ENCODE measurements at places on chromosomes 4 and X.

DNA sequence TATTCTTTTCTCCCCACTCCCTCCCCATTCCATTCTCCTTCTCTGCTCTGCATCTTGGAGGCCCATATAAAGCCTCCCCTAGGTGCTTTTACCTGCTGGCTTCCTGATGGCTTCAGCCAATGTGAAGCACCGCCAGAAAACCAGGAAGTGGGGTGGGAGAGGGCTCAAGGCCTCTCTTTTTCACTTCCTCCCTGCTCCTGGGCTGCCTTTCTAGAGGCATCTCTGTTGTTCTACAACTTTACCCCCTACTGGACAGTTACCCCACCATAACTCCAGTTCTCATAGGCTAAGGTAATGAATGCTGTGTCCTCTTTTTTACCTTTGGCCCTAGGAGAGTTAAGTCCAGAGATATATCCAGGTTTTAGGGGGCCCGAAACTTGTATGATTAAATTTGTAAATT lies 62.4 kb upstream of the PPARGC1A start:
- no peak for DNase-seq

- DNase-seq = no peak
These were observed 49.8 kb downstream of the WDR19 start for GRCh38 chr4:39232100-39232499.

DNA sequence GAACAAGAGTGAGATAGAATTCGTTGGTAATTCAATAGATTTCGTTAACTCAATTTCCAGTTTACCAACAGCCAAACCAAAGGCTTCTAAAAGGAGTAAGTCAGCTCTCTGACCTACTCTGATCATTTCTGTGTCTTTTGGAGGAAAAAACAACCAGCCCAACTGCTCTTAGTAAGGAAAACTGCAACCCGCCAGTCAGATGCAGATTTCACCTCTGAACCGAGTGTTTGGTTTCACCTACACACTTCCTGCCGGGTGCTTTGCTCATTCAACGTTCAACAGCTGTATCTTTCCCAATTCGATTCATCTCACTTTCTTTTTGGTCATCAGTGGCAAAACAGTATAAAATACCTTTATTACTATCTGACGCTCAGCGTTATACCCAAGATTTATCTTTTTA lies 24.5 kb downstream of the TMSB4X start:
- DNase-seq = peak; percentile 42

GRCh38 chrX:153102418-153102817 lies 30.2 kb downstream of the PNMA6A start:
- DNase-seq = no peak

DNA sequence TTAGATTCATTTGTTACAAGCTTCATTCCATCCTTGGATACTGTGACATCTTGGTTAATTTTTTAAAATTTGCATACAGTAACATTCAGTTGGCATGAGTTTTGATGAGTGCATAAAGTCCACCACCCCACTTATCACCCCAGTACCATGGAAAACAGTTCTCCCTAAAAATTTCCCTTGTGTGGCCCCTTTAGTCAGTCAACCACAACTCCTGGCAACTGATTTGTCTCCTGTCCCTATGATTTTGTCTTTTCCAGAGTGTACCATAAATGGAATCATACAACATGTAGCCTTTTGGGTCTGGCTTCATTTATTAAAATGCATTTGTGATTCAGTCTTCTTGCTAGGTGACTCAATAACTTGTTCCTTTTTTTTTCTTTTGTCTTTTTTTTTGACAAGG lies 29.9 kb downstream of the RP2 start:
- DNase-seq = no peak

Data from CD4-positive, alpha-beta T cell treated with Interleukin-1 beta for 1 hour (primary cell).